ENCODE measurements at places on chromosomes 2 and 18.

GRCh38 chr18:49934457-49934856 is 121.1 kb upstream of the ACAA2 start:
- no peak for DNase-seq

- DNase-seq: no peak
These were observed 12.7 kb upstream of the MAP3K2 start for GRCh38 chr2:127400533-127400896.

GRCh38 chr2:120444691-120445240 is 98.8 kb downstream of the INHBB start:
- DNase-seq: no peak

GRCh38 chr2:144431998-144432397 is 87.9 kb downstream of the ZEB2 start:
- DNase-seq: no peak

DNA sequence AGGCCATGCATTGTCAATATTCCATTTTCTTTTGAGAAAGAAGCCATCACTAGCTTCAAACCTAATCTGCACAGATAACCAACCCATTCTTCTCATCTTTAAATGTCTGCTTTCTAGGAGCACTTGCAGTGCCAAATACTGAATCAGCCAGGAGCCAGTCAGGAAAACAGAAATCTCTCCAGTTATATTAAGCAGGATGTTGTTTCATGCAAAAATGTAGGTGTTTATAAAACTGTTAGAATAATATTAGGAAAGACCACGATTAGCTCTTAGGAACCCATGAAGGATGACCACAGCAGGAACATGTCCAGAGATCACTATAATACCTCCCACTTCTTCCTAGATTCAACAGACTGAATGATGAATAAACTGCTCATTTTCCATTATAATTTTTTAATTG is 86.0 kb downstream of the TTC32 start:
- DNase-seq: no peak

DNA sequence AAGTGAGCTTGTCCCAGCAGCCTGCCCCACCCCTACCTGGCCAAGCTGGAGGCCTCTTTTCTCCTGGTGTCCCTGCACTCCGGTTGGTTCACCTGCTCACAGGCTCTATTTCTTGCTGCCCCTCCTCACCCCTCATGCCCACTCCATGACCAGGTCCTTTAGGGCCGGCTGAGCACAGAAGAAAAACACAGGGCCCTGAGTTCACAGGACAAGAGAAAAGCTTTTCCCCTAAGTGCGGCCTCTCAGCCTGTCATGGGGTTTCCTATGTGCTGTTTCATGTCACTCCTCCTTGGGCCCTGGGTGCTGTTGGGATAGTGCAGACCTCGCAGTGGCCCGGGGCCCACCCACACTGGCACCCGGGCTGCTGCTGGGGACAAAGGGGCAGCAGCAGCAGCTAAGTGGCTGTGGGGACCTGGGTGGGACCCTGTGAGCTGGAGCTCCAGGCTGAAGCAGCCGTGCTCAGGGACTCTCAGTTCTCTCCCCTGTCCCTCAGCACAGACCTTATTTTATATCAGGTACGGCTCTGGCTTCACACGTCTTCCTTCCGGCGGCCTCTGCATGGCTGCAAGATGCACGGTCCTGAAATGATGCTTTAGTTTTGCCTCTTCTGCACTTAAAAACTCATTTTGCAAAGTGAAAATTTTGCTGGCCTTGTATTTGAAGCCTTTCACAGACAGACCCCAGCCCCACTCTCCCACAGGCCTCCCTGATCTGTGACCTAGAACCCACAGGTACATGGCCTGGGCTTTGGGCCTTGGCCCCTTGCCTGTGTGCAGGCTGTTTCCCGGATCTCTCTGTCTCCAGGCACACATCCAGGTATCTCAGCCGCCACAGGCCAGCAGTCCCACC is 71.8 kb downstream of the SH3RF3 start:
- DNase-seq: no peak

- DNase-seq: no peak
These were observed 12.6 kb downstream of the QPCT start for GRCh38 chr2:37357069-37357468.

DNA sequence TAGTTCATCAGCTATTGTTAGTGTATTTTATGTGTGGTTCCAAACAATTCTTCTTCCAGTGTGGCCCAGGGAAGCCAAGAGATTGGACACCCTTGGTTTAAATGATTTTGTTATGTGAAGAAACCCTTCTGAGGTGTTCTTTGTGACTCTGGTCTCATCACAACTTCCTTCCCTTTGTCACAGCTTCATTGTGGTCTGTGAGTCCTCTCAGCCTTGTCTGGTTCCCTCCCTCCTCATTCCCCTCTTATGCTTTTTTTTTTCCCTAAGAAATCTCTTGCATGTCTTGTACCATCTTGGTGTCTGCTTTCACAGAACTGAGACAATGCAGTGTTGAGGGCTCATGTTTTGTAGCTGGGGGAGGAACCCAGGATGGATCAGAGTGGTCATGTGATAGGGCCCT is 118.9 kb downstream of the TMEM182 start:
- DNase-seq: no peak

DNA sequence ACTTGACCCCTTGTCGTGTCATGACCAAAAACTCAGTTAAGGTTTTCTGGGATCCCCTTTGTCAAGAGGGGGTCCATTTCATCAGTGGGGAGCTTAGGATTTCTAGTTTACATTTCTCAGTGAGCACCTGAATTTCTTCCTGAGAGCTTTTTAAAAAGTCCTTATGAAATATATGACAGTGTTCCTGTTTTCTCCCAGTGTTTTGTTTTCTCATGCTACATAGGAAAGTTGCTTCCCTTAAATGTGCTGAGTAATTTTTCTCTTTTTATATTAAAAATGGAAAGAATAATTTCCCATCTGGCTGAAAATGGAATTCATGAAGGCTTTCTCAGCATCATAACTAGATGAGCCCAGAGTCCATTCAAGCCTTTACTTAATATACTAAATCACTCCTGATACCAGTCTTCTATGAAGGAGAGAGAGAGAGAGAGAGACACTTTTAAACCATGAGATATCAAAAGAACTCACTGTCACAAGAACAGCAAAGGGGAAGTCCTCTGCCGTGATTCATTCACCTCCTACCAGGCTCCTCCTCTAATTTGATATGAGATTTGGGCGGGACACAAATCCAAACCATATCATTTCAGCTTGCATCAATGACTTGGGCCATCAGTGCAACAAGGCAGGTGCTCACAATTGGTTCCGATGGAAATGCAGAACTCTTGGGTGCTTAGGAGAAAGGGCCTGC is 61.1 kb downstream of the XRCC5 start:
- no peak for DNase-seq

DNA sequence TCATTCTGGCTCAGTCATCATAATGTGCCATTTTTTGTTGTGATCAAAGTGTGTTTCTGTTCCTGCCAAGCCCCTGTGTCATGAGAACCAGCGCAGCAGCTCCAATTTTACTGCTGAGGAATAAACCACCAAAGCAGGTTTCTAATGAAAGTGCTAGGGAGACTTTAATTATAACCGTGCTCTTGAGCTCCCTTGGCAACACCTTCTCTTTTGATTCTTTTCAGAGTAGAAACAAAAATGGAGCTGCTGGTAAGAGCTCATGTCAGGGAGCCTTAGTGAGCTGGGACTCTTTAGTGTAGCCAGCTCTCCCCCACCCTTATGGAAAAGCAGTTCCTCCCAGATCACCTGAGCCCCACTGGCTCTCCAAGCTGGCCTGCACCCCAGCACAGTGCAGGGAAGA is 74.3 kb downstream of the LYPD1 start:
- no peak for DNase-seq

GRCh38 chr18:24180048-24180447 is 41.2 kb downstream of the CABYR start:
- no peak for DNase-seq

DNA sequence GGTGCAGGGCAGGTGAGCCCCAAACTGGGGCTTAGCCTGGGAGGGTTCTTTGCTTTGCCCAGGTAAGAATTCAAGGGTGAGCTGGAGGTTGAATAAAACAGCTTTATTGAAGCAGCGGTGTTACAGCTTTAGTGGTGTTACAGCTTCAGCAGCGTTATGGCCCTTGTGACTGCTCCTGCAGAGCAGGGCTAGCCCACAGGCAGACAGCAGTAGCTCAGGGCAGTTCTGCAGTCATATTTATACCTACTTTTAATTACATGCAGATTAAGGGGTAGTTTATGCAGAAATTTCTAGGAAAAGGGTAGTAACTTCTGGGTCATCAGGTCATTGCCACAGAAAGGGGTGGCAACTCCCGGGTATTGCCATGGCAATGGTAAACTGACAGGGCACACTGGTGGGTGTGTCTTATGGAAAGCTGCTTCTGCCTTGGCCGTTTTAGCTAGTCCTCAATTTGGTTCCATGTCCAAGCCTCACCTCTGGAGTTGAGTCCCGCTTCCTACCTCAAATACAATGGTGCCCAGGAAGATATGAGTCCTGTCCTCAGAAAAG is 78.2 kb downstream of the THNSL2 start:
- DNase-seq: no peak

GRCh38 chr2:146503366-146503765 is 1341.5 kb upstream of the ACVR2A start:
- no peak for DNase-seq

- no peak for DNase-seq
These were observed 4.6 kb downstream of the IL37 start for GRCh38 chr2:112915300-112916144.

DNA sequence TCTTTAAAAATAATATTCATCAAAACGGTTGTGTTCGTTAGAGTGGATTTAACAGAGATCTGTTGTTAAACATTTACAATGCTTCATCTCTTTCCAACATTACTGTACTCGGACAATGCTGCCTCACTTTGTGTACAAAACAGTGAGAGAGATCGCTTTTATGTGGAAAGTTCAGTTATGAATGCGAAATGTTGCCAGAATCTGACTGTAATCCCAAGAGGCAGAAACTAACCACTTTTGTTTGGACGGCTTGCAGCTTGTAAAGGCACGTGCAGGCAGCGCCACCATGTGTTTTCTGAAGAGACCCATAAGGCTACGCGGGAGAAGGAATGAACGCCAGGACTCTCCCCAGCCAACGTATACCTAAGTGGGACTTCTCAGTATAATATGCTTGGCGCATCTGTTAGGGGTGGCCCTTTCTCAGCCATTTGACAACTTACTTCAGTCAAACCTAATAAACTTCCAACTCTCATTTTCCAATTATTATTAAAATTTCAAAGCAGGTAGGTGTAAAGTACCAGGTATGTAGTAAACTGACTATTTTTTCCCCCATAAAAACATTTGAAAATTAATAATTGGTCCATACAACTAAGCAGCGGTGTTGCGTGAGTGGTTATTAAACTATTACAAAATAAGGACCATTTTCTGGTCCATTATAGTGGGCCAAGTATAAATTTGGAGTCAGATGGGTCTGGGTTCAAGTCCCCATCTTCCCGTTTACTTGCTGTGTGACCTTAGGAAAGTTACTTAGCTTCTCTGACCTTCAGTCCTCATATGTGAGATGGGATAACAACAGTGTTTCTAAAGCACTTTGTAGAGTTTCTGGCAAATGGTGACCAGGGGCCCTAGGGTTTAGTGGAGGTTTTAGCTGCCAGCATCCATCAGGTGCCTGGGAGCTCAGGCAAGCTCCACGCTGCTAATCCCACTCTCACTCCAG is 5.6 kb upstream of the NAPG start:
- DNase-seq: peak; percentile 27

DNA sequence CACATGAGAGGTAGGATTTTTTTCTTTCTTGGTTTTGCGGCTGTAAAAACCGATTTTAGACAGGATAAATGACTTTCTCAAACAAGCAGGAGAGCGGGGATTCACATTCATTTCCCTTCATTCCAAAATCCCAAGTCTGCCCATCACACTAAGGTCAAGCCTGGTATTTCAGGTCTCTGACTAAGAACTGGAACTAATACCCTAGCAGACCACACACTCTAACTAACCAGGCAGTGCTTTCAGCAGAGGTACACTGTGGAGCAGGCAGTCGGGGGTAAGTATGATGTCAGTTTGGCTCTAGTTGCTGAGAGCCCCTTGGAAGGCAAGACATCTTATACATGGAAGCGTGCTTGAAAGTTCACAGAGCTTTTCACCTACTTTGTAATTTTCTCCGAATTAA is 128.1 kb upstream of the LHCGR start:
- no peak for DNase-seq

DNA sequence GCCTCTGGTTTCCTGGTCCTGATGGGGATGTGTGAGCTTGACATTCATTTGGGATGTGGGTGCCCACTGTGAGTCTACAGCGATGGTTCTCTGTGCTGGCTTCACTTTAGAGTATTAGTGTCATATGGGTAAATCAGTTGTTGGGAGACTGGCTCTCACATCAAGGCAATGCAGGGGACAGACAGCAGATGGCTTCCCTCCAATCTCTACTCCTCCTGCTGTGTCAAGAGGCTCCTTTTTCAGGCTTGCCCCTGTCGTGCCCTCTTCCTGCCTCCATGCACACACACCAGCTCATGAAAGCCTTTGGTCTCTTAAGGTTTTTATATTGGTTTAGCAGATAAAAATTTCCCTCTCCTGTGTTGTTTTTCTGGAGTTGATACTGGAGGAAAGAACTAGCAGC is 315.6 kb downstream of the RDH14 start:
- DNase-seq: no peak

DNA sequence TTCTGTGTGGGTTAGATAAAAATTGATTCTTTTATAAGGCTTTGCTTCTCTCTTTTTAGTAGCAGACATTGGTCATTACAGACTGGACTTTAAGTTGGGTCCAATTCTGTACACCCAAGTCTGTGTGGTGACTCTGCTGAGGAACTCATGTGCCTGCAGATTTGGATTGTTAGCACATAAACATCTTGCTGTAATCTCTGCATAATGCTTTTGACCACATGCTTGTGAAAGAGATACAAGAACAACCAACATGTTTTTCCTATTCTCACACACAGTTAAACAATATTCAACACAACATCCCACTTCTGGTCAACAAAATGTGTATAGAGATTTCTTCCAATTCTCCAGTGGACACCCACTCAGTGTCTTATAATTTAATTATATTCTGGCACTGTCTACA is 270.1 kb downstream of the RDH14 start:
- DNase-seq: no peak

DNA sequence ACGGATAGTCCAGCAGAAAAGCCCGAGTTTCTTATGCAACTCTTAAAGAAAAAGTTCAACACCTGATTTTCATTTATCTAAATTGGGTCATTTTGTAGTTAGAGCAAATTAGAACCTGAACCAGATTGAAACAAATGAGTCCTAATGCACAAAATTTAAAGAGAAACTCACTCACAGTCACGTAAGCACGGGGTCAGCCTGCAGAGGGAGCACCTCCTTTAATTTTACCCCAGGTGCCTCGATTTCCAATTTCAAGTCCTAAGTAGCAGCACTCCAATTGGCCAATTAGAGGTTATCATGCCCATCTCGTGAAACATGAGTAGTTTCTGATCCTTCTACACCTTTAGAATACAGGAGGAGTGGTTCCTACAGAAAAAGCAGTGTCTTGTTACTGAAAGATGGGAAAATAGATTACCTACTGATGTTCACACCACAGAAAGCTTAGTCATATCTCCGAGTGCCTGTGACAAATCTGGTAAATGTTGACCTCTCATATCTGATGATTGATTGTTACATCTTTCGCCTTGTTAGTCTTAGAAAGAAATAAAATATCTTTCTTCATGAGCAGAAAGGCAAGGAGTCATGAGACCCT is 1929.8 kb upstream of the LRRTM1 start:
- no peak for DNase-seq

- DNase-seq: no peak
These were observed 30.2 kb upstream of the ALK start for GRCh38 chr2:29951576-29951975.
